Ovary (tissue), 10 donors: ENCODE measurements at places on chromosomes 2 and 18.
A peak's percentile ranks its signal among the peaks of the same experiment; 100 is the strongest.

DNA sequence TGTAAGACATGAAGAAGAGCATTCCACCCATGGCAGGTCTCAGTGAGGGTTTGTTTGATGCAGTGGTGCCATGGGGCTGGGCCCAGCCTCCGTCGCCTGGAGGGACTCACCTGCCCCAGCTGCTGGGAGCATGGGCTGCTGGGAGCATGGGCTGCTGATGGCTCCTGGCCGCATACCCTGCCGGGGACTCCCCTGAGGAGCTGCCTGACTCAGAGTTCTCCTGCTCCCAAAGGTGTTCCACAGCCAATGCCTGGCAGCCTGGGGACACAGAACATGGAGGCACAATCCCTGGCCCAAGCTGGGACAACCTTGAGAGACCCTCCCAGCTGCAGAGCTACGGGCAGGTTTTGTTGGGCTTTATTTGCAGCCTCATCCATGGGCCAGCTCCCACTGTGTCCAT is 108.4 kb downstream of the COPS8 start:
- H3K36me3 ChIP-seq: no peaks in the 10 kb centered on the region
- H3K4me3 ChIP-seq: no peak overlapping the region
- peaks cover 13% of the 10 kb centered on the region for H3K4me1 ChIP-seq

DNA sequence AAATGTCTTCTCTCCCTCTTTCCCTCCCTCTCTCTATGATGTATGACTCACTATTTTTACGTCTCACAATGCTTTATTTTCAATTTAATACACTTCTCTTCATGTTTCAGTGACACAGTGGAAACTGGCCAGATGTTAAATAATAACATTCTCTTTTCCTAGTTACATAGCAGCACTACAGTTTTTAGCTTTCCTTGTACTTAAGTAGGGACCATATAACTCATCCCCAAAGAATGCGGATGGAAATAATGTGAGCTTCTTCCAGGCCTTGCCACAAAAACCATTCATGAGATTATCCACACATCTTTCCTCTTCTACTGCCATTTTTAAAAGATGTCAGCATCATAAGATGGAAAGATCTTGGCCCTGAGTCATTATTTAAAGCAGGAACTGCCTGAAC is 789.4 kb downstream of the LRP1B start:
- no peak overlapping the region for H3K27ac ChIP-seq
- no peak for DNase-seq

GRCh38 chr18:63422864-63423304 is 608 bp upstream of the VPS4B start:
- no peak for DNase-seq
- peak overlapping the region; percentile 82 for H3K27ac ChIP-seq
- H3K36me3 ChIP-seq: no peaks in the 10 kb centered on the region
- H3K4me3 ChIP-seq: peak overlapping the region; percentile 94

- H3K27ac ChIP-seq: no peak overlapping the region
- no peaks in the 10 kb centered on the region for H3K36me3 ChIP-seq
- no peak for DNase-seq
- H3K4me1 ChIP-seq: no peaks in the 10 kb centered on the region
- H3K4me3 ChIP-seq: no peak overlapping the region
Measured at GRCh38 chr18:58302811-58303210, 258.8 kb downstream of the NEDD4L start.

DNA sequence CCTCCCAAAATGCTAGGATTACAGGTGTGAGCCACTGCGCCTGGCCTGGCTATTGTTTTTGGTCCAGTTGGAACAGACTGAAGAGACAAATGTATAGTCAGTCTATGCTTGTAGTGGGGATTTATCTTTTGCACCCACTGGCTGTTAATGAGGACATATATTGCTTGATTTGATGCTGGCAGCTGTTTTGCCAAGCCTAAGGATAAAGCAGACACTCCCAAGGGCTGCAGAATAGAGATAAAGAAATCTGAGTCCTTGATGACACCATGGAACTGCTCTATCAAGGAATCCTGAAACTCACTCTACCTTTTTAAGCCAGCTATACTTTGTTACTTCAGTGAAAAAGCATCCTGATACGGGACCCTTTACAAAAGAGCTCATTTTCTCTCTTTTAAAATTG is 43.1 kb upstream of the ENOSF1 start:
- no peaks in the 10 kb centered on the region for H3K4me1 ChIP-seq
- H3K27ac ChIP-seq: no peak overlapping the region
- no peaks in the 10 kb centered on the region for H3K36me3 ChIP-seq
- DNase-seq: no peak

DNA sequence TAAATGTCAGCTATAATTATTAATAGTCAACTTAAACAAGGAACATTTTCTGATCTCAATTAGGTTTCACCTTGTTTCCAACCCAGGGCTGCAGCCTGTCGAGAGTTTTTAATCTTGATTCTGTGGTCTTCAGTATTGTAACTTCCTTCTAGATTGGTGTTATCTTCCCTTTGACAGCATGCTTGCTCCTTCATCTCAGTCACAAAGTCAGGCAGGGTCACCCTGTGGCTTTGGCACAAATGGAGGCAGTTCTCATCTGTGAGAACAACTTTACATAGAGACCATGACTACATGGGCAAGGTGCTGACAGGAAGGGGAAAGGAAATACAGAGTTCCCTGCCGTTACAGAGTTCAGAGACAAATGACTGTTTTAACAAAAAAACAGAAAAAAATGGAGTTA is 50.5 kb downstream of the HNRNPLL start:
- H3K27ac ChIP-seq: no peak overlapping the region
- H3K4me3 ChIP-seq: no peak overlapping the region
- H3K36me3 ChIP-seq: no peaks in the 10 kb centered on the region
- no peak for DNase-seq
- no peaks in the 10 kb centered on the region for H3K4me1 ChIP-seq

GRCh38 chr2:215878476-215879063 is 134.8 kb downstream of the MREG start:
- H3K27ac ChIP-seq: no peak overlapping the region
- H3K27me3 ChIP-seq: no peaks in the 10 kb centered on the region
- H3K36me3 ChIP-seq: no peaks in the 10 kb centered on the region
- no peaks in the 10 kb centered on the region for H3K4me1 ChIP-seq
- no peak overlapping the region for H3K4me3 ChIP-seq

DNA sequence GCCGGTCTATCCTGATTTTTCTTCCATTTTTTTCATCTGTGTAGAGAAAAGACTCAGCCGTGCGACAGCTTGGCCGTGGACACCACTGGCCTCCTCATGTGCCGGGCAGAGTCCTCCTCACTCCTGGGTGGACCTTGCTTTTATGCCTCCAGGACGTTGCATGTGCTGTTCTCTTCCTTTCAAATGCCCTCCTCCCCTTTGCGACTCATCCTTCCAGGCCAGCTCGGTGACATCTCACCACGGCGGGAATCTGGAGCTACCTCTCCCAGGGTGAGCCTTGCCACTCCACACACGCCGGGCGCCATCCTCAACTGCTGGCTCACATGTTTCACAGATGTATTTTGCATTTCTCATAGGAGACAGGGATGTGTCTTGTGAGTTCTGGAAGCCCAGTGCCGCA is 198.5 kb upstream of the HDAC4 start:
- no peaks in the 10 kb centered on the region for H3K27me3 ChIP-seq
- H3K4me1 ChIP-seq: no peaks in the 10 kb centered on the region
- no peak overlapping the region for H3K4me3 ChIP-seq

DNA sequence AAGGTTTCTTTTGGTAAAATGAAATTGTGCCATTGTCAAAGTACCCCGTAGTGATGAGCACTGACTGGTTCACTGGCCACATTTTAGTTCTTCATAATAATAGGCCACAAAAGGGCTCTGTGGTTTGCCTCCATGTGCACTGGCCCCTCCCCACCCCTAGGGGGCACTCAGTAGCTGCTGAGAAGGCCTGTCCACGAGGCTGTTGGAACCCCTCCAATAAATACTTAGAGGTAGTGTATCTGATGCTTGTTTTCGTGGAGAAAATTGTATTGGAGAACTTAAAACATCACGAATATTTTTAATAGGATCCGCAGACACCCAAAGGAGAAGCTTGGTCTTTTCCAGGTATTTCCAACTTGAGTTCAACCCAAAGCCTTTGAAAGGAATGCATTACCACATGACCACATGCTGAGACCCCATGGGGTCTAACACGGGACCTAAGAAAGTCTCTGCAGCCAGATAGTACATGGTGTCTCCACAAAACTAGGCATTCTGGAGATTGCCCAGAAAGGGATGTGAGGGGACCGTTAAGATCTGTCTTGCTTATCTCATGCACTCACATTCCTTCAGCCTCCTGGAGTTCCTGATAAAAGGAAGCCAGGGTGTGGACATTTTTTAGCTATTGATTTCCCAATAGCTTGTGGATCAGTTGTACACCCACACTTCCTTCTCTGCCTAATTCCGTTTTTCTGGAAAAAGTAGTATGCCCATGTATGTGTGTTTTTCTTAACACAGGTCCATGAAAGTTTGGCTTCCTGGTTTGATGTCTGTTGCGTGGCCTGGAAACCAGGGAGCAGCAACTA is 28.5 kb upstream of the NOSTRIN start:
- no peaks in the 10 kb centered on the region for H3K27me3 ChIP-seq
- no peaks in the 10 kb centered on the region for H3K4me1 ChIP-seq
- peak; percentile 60 for DNase-seq
- no peaks in the 10 kb centered on the region for H3K36me3 ChIP-seq

GRCh38 chr2:171154348-171154747 is 6.3 kb downstream of the TLK1 start:
- H3K27me3 ChIP-seq: no peaks in the 10 kb centered on the region
- no peak overlapping the region for H3K4me3 ChIP-seq
- no peak for DNase-seq
- peaks cover 7% of the 10 kb centered on the region for H3K4me1 ChIP-seq
